Natural killer cell treated with Interleukin-12 subunit alpha and Interleukin-12 subunit beta and Interleukin-15 and Interleukin-18, amount 100 ng/mL, for 72 hours (primary cell): ENCODE measurements at places on chromosomes 1 and 21. TPM values are rescaled to one million over a fixed set of nuclear protein-coding genes. Genes with fewer than 3 reads are reported as not detected.

The ELOA gene
- 74.7 TPM for total RNA-seq

The B3GALT5 gene
- total RNA-seq = not detected

The MTF2 gene
- total RNA-seq = 63.6 TPM

The SLC2A5 gene
- total RNA-seq = not detected

The ARTN gene
- total RNA-seq = 1.2 TPM
